ENCODE measurements at places on chromosomes 4 and X. TPM values are rescaled to one million over a fixed set of nuclear protein-coding genes. Genes with fewer than 3 reads are reported as not detected.

DNA sequence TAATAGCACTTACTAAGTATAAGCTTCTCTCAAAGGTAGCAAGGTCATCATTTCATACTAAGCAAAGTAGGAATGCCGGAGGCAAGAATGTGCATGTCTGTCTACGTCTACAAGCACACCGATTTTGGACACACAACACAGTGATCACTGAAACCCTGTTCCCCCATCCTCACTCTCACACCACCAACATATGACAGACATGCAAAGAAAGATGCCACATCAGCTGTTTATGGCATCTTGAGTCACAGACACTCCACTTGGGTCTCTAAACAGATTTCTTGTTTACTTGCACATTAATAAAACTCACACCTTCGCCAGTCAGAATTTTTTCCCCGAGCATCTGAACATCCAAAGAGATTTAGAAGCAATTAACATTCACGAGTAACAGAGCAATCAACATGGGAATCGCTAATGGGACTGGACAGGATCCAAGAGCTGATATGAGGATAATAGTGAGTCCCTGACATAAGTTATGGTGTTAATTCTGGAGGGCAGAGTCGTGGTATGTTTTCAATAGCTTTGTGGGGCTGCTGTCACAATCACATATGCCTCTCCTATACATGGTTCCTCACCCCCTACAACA is 324.1 kb downstream of the DHX15 start:
- no peak for DNase-seq

GRCh38 chr4:147482281-147482680 is 1.4 kb downstream of the EDNRA start:
- peak; percentile 9 for DNase-seq

GRCh38 chr4:38921151-38921550 is 53.5 kb downstream of the FAM114A1 start:
- no peak for DNase-seq

DNA sequence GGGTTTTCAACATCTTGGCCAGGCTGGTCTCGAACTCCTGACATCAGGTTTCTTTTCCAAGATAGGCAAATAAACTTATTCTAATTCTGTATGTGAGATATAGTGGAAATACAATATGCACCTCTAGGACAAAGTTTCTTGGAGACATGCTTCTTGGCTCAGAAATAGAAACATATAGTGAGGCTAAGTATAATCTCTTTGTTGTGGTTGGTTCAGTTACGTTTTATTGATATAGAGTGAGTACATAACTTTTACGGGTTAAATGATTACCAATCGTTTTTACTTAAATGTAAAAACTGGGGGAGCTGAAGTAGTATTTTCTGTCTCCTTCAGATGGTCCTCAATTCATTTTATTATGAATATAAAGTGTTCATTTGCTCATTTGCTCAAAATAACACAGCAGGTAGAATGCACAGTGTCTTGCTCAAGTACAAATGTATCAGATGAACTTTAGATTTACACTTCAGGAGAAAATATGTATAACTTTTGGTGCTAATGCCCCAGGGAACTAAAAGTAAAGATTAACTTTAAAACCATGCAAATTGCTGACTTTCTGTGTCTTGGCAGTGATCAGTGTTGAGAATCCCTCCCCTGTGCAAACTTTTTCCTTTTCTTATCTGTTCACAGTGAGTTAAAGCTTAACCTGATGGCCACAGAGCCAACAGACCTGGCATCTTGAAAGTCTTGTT is 77.6 kb downstream of the AFF1 start:
- peak; percentile 80 for DNase-seq

DNA sequence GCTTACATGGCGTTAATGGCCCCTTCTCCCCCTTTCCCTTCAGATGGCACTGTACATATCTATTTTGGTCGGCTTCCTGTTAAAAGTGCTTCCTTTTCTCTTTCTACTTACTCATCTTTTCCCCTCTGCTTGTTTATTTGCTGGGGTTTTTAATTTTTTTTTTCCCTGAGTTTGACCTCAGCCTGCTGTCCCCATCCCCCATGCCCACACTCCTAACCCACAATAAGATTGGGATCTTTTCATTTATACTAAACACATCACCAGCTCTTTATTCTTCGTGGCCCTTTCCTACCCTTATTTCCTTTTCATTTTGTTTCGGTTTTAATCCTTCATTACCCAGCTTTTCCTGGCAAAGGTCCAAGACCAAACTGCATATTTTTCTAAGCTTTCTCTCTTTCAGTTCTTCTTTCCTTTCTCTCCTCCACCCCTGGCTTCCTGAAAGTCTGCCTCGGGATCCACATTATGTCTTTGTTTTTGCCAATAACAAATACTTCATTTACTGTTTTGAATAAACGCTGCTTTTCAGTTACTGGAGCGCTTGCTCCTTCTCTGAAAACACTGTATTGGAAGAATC is 152.0 kb upstream of the USP9X start:
- DNase-seq: peak; percentile 11

DNA sequence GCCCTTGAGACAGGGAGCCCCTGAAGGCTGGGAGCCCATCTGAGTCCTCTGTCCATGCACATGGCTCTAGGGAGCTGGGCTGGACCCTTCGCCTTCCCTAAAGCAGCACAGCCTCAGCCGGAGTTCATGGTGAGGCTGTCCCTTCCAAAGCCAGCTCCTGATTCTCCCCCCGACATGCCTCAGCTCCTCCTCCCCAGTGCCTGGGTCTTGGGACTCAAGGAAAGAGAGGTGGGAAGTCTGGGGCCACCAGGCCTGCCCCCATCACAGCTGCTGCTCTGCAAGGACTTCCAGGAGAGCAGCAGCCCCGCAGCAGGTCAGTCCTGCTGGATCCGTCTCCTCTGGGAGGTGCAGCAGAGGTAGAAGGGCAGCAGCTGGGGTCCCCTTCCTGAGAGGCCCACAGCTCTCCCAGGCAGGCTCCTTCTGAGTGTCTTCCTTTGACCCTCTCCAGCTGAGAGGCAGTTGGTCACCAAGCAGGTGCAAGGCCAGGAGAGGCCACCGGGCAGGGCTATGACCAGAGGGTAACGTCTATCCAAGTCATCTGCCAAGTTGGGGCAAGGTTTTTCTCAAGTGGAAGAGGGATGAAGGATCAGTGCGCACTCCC is 90.5 kb downstream of the ADRA2C start:
- no peak for DNase-seq

GRCh38 chrX:76971393-76972376 is 475.5 kb upstream of the FGF16 start:
- no peak for DNase-seq

DNA sequence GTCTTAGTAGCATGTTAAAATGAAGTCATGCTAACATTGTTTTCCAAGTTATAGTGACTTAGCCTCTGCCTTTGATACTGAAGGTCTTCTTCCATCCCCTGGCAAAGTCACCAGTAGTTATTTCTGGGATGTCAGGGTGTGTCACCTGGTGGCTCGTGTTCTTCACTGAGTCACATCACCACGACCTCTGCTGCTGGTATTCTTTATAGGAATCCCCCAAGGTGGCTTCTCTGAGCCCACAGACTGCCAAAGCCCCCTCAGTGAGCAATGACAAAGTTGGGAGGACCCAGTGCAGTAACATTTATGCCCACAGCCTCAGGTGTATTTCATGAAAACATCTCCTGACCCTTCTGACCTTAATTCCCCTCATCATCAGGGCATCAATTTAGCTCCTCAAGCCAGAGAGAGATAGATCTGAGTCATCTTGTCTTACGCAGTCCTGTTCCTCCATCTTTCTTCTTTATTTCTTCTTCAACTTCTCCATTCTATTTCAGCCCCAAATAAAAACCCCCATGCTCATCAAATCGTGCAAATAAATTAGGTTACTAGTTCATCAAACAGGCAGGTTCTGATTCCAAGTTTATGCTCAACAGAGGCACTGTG is 29.3 kb upstream of the GPRIN3 start:
- no peak for DNase-seq

DNA sequence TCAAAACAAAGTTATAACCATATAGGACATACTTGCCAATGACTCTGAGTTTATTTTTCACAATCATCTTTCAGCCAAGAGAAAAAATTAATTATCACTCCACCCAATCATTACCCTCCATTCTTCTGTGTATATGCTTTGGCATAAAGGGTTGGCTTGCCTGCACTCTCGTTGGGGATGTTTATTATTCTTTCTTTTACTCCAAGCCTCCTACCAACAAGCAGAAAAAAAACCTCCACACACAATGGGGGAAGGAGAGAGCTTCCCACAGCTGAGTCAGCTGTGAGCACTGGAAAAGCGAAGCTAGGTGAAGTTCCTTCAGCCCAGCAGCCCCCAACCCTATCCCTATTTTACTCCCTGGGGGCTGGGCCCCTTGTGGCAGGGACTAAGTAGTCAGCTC is 1.5 kb downstream of the OPHN1 start:
- DNase-seq: no peak

DNA sequence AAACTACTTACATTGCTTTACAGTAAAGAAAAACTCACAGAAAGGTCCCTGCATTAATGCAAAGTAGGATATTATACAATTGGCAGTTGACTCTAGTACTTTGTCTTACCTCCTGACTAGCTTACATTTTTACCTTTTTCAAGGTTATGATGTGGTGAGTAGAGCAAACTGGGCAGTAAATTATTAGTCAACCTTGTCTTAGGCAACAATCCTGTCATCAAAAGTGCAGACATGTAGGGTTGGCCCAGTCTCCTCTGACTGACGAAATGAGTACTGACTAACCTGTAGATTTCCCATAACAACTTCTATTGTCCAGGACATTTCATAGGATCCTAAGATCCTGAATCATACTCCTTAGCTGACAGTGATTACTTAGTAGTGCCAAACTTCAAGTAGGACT is 142.0 kb upstream of the NUDT6 start:
- peak; percentile 99 for DNase-seq

DNA sequence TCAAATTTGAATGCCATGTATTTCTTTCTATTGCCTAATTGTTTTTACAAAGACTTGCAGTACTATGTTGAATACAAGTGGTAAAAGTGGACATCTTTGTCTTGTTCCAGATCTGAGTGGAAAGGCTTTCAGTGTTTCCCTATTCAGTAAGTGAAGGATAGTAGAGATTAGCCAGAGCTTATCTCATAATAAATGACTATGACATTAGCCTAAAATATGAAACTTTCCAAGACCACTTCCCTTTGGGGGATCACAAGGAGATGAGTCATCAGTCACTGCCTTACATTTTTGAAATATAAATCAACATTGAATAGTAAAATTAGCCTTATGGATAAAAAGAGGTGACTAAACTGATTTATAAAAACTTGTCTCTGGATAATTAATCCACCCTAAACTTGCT is 554.1 kb upstream of the MAGEB2 start:
- no peak for DNase-seq

DNA sequence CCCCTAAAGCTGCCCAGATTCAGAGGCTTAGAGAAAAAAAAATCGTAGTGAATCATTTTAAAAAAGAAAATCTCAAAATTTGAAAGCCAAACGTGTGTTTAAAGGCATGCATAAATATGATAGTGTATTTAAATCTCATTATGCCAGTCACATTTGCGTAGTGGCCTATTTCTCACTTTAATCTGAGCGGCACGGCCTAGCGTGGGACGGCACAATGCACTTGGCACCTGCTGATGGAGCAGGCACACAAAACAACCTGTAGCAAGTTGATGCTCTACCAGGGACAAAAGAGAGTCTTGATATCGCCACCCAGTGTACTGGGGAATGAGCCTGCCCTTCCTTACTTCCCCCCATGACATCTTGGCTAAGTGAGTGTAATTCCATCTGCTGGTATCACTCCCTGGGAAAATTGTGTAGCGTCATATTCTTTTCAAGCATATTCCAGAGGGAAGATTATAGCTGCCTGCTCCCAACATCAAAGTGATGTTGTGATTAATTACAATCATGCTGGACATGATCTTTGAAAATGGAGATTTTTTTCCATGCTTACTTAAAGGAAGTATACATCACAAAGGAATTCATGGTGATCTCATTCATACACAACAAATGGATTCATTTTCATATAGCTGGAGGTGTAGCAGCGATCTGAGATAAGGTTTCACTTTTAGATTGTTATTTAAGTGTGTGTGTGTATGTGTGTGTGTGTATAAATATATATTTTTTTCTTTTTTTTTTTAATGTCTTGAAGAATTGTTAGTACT is 138.8 kb downstream of the DCTD start:
- DNase-seq: no peak

GRCh38 chr4:56374956-56375355 is 12.3 kb downstream of the AASDH start:
- DNase-seq: no peak

GRCh38 chr4:101299899-101300540 is 47.3 kb downstream of the PPP3CA start:
- no peak for DNase-seq

DNA sequence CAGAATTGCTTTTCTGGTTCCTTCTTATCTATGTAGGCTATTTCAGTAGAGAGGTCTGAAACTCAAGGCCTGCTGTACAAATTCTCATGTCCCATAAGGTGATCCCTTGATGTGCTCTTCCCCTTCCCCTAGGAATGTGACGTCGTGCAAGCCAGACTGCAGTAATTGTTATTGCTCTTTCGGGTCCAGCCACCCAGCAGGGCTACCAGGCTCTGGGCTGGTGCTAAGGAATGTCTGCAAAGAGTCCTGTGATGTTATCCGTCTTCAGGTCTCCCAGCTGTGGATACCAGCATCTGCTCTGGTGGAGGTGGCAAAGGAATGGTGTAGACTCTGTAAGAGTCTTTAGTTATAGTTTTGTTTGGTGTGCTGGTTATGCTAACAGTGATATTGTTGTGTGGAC is 378.7 kb downstream of the C4orf33 start:
- no peak for DNase-seq

- DNase-seq: no peak
These were observed 7.4 kb downstream of the HTT-AS start for GRCh38 chr4:3066836-3067400.

DNA sequence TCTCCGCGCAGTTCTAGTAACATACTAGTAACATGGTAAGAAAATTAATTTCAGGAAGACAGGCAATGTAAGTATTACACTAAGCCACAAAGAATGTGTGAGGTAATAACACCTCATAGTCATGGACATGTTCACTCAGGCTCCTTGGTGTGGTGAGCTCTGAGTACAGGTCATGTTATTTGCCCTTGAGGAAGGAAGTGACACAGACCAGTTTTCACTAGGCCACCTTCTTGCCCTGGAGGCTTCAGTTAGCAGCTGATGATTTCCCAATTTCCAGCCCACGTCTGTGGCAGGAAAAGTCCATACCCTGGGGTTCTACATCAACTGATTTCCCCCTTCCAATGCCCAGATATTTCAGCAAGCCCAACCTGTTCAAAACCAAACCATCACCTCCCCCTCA is 6.7 kb downstream of the APOO start:
- peak; percentile 96 for DNase-seq

Gene ENPEP
- 21.9 TPM for total RNA-seq

Gene SUPT20HL2
- not detected for total RNA-seq

Gene TSPAN7
- total RNA-seq: not detected

Gene UGT2B7
- total RNA-seq: 137 TPM

Gene IL9R
- total RNA-seq: not detected

Gene LDB2
- 0.35 TPM for total RNA-seq

Gene ADGRG4
- under 0.01 TPM for total RNA-seq

Gene GPAT3
- 18.9 TPM for total RNA-seq

All from renal cortical epithelial cell (primary cell).